ENCODE measurements at places on chromosomes 4 and X.

DNA sequence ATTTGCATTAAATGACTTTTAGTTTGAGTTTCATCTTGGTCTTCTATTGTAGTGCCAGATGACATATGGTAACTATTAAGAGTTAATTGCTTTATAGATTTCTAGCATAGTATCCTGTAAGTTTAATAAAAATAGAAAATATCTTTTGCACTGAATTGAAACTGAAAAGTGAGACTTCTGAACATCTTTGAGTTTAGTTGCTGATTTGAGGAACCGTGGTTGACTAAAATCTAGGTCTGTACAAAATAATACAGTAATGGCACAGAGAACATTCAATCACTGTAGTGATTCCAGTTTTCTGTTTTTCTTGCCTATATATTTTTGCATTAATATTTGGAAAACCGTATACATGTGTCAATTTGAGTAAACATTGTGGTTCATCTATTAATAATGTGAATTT lies 60.7 kb downstream of the SPATA4 start:
- H3K27me3 ChIP-seq = no peaks in the 10 kb centered on the region
- no peak overlapping the region for H3K4me3 ChIP-seq
- no peak overlapping the region for H3K27ac ChIP-seq

GRCh38 chrX:133307094-133307493 lies 88.9 kb upstream of the TFDP3 start:
- H3K4me1 ChIP-seq = no peaks in the 10 kb centered on the region
- H3K4me3 ChIP-seq = no peak overlapping the region
- H3K36me3 ChIP-seq = no peaks in the 10 kb centered on the region
- peaks cover 7% of the 10 kb centered on the region for H3K27me3 ChIP-seq
- DNase-seq = no peak

GRCh38 chr4:41332510-41333054 lies 75.9 kb downstream of the UCHL1 start:
- H3K4me3 ChIP-seq = no peak overlapping the region
- H3K36me3 ChIP-seq = no peaks in the 10 kb centered on the region
- peaks cover 4% of the 10 kb centered on the region for H3K27me3 ChIP-seq
- H3K4me1 ChIP-seq = no peaks in the 10 kb centered on the region

GRCh38 chr4:118803253-118803652 lies 32.7 kb downstream of the SEC24D start:
- no peak for DNase-seq
- peaks cover 15% of the 10 kb centered on the region for H3K4me1 ChIP-seq
- H3K36me3 ChIP-seq = peaks cover 24% of the 10 kb centered on the region
- no peak overlapping the region for H3K4me3 ChIP-seq
- H3K27ac ChIP-seq = no peak overlapping the region

GRCh38 chr4:132827522-132827921 lies 321.6 kb upstream of the PCDH10 start:
- H3K27ac ChIP-seq = no peak overlapping the region
- H3K27me3 ChIP-seq = no peaks in the 10 kb centered on the region
- no peak for DNase-seq
- H3K4me3 ChIP-seq = no peak overlapping the region
- no peaks in the 10 kb centered on the region for H3K4me1 ChIP-seq

DNA sequence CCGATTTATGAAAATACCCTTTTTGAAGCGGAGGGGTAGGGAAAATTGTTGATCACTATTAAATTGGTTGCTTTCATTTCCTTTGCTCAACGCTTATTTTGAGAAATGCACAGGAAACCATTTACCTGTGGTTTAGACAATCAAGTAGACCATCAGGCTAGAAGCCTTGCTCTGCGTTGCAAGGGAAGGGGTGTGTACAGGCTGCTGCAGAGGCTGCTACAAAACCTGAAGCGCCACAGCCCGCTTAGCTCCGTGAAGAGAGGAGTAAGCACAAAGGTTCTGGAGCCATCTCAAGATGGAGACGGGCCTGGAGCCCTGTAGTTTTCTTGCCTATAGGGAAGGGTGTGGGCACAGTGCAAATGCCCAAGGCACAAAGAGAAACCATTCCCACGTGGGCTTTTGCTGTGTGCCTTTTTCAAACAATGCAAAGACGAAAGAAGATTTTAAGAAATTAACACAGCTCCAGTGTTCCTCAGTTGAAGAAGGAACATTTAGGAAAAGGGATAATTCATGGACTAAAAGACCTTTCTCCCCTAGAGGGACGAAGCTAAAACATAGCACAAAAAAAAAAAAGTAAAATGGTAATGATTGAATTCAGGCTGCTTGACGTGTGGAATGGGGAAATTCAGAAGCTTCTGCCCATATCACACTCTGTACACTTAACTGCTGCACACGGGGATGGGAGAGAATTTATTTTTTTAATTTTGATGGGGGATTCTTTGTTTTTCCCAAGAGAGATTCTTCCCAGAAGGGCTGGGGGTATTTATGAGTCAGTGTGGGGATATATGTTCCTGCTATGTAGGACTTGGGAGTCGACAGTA lies 3.5 kb downstream of the TMSB4X start:
- H3K27ac ChIP-seq = peak overlapping the region; percentile 100
- no peaks in the 10 kb centered on the region for H3K27me3 ChIP-seq
- peaks cover 10% of the 10 kb centered on the region for H3K36me3 ChIP-seq
- DNase-seq = peak; percentile 45

- H3K27me3 ChIP-seq = no peaks in the 10 kb centered on the region
- no peak for DNase-seq
- peaks cover 15% of the 10 kb centered on the region for H3K36me3 ChIP-seq
- H3K4me1 ChIP-seq = no peaks in the 10 kb centered on the region
- no peak overlapping the region for H3K27ac ChIP-seq
Measured at GRCh38 chr4:86810847-86811246, 38.3 kb downstream of the SLC10A6 start.

DNA sequence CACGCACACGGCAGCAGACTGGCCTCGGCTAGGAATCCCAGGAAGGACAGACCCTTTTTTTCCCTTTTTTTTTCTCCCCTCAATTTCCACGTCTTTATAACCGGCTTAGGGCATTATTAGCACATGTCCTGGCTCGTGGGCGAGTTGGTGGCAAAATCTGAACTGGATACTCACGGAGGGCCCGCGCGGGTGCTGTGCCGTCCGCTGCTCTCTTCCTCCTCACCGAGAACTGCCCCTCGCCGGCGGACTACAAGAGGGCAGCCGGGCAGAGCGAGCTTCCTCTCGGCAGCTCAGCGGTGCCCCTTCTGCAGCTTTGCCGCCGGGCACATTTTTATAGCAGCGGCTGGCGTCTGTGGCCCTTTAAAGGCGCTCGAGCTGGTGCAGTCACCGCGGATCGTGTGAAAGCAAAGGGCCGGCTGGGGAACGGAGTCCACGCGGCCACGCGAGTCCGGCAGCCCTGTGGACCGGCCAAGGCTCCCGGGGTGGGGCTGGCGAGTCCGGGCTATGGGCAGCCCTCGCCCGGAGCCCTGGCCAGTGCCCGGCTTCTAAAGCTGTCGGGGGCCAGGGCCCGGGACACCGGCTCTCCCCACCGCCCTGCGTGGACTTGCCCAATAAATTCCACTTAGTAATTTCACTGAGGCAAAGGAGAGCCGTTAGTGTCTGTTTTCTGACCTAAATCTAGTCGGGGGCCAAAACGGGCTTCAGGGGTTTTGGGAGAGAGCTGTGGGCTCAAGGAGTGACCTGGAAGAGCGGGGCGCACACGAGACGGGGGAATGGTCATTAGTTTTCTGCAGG lies 1.3 kb upstream of the CITED1 start:
- H3K4me3 ChIP-seq = peak overlapping the region; percentile 91
- peak; percentile 12 for DNase-seq
- peaks cover 38% of the 10 kb centered on the region for H3K27me3 ChIP-seq
- no peaks in the 10 kb centered on the region for H3K36me3 ChIP-seq
- H3K4me1 ChIP-seq = peaks cover 14% of the 10 kb centered on the region

DNA sequence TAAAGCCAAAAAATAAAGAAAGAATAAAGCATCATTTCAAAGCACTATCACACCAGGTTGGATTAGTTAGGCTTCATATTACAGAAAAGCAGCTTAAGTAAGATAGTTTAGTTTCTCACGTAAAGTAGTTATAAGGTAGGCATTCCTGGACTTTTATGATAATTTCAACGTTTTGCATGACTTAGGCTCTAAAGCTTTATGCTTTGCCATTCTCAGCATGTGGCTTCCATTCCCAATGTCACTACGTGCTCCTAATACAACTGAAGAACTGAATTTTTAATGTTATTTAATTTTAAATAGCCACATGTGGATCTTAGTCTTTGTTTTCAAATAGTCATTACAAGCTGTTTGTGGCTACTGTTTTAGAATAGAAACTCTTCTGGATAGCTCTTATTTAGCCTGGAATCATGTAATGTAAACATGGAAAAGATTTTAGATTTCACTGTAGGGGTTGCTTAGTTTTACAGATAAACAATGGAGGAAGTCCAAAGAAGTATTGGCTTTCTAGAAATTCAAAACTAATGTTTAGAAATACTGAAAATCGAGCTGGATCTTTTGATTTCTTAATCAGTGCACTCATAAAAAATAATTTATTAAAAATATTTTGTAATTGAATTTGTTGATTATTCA lies 710.0 kb downstream of the IL1RAPL1 start:
- no peak for DNase-seq
- no peak overlapping the region for H3K4me3 ChIP-seq
- H3K27me3 ChIP-seq = no peaks in the 10 kb centered on the region
- no peak overlapping the region for H3K27ac ChIP-seq

GRCh38 chr4:23937173-23937572 lies 47.3 kb upstream of the PPARGC1A start:
- H3K27ac ChIP-seq = no peak overlapping the region
- H3K36me3 ChIP-seq = no peaks in the 10 kb centered on the region
- no peak overlapping the region for H3K4me3 ChIP-seq
- DNase-seq = no peak
- no peaks in the 10 kb centered on the region for H3K4me1 ChIP-seq

GRCh38 chrX:150696331-150696730 lies 3.1 kb downstream of the MTMR1 start:
- H3K27me3 ChIP-seq = no peaks in the 10 kb centered on the region
- no peak for DNase-seq
- peak overlapping the region; percentile 67 for H3K4me3 ChIP-seq
- peaks cover 41% of the 10 kb centered on the region for H3K4me1 ChIP-seq

GRCh38 chr4:128831531-128832242 lies 22.2 kb downstream of the JADE1 start:
- H3K4me3 ChIP-seq = no peak overlapping the region
- H3K27ac ChIP-seq = peak overlapping the region; percentile 75
- H3K27me3 ChIP-seq = no peaks in the 10 kb centered on the region

GRCh38 chr4:56307423-56307822 lies 79.9 kb downstream of the AASDH start:
- H3K4me3 ChIP-seq = peak overlapping the region; percentile 36
- no peak for DNase-seq
- H3K36me3 ChIP-seq = peaks cover 4% of the 10 kb centered on the region
- H3K4me1 ChIP-seq = peaks cover 8% of the 10 kb centered on the region
- peaks cover 23% of the 10 kb centered on the region for H3K27me3 ChIP-seq

DNA sequence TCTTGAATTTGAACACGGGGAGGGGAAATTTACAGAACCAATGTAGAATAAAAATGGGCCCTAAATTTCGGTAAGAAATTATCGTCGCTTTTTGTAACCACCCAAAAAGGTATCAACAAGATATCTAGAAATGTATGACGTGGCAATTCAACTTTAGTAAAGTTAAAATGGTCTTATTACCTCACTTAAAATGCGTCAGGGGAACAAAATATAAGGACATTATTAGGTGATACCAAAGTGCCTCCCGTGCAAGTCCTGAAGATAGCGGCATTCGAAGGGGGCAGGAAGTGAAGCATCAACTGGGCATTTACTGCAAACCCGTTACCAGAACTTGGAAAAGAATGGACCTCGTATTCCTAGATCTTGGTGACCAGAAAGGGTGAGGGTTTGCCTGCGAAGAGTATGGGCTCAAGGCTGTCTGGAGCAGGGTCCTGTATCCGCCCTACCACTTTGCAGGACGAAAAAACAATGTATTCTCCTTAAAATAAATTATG lies 980 bp downstream of the AP1S2 start:
- no peak for DNase-seq
- H3K4me1 ChIP-seq = peaks cover 10% of the 10 kb centered on the region
- no peak overlapping the region for H3K27ac ChIP-seq
- H3K4me3 ChIP-seq = peak overlapping the region; percentile 75

GRCh38 chr4:40514497-40514951 lies 115.1 kb downstream of the RBM47 start:
- DNase-seq = no peak
- no peaks in the 10 kb centered on the region for H3K36me3 ChIP-seq
- H3K27ac ChIP-seq = no peak overlapping the region
- no peaks in the 10 kb centered on the region for H3K27me3 ChIP-seq
- no peak overlapping the region for H3K4me3 ChIP-seq

DNA sequence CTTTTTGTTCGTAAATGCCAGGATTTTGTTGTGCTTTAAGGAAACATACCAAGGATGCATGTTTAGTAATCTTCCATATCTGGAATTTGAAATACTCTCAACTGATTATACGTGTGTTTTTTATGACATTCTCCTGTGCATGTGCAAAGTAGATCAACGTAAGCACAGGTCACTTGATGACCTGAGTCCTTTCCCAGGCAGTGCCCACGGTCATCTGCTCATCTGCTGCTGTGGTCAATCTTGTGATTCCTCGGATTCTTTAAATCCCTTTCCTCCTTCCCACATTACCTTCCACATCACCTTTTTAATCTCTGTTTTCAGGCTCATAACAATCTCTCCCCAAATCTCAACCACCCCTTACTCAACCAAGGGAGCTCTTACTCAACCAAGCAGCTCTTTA lies 104.1 kb downstream of the RASL11B start:
- H3K36me3 ChIP-seq = peaks cover 2% of the 10 kb centered on the region
- H3K4me3 ChIP-seq = no peak overlapping the region
- H3K27ac ChIP-seq = no peak overlapping the region
- H3K27me3 ChIP-seq = no peaks in the 10 kb centered on the region
